Fibroblast of skin of right biceps (primary cell): ENCODE measurements at places on chromosomes 6 and 20.
A peak's percentile ranks its signal among the peaks of the same experiment; 100 is the strongest.

DNA sequence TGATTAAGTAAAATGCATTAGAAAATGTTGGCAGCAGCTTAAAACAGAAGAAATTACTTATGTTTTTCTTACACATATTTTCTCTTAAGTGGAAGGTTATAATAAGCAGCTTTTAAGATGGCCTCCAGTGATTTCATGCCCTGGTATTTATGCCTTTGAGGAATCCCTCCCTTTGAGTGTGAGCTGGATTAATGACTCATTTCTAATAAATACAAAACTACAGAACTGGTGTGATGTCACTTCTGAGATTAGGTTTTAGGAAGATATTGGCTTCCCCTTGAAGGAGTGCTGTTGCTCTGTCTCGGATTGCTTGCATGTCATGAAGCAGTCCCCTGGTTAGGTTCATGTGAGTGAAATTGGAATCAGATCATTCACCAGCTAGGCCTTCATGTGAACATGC lies 143.2 kb upstream of the EPHA7 start:
- DNase-seq = peak; percentile 25

GRCh38 chr20:3330046-3330741 lies 77.3 kb downstream of the DNAAF9 start:
- DNase-seq = no peak

DNA sequence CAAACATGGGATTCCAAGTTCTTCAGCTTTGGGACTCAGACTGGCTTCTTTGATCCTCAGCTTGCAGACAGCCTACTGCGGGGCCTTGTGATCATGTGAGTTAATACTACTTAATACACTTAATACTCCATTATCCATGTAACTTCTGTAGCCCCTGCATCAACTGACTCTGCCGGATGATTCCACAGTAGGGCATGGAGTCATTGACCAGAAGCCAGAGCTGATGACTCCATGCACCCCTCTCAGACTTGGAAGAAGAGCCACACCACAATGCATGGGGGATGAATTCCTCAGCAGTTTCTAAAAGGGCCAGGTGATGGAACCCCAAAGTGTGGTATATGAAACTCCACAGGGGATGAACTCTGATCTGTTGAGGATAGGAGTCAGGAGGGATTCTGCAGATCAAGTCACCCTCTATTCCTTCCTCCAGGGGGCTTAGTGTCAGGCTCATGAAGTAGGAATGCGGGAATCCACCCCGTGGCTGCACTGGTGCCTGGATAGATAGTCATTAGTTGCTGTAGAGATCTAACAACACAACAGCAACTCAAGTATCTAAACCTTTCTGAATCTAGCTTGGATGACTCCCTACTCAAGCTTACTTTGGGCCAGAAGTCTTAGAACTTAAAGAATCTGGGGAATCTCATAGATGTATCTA lies 70.2 kb downstream of the GPR6 start:
- peak; percentile 19 for DNase-seq

DNA sequence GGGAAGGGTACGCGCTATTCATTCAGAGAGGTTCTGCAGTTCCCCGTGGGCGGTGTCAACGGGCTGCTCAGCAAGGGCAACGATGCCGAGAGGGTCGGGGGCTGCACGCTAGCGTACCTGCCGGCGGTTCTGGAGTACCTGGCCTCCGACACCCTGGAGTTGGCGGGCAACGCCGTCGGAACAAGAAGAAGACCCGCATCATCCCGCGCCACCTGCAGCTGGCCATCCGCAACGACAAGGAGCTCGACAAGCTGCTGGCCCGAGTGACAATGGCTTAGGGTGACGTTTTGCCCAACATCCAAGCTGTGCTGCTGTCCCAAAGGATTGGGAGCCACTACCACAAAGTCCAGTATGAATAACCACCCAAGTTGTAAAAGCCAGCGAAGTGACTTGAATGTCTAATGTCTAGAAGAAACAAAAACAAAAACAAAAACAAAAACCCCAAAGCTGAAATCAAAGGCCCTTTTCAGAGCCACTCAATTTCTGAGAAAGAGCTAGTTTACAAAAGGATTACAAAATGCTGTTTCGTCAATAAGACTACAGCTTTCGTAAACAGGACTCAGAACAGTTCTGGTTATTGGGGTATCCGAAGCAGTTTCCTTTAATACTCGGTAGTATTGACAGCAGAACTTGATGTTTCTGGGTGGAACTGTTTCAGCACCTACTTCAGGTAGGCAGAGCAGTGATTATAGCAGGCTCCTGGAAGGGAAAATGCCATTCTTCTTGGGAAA lies 21.9 kb upstream of the SLC17A4 start:
- no peak for DNase-seq

- no peak for DNase-seq
Measured at GRCh38 chr6:51273228-51273961, 454.7 kb downstream of the TFAP2B start.

GRCh38 chr6:143784316-143784715 lies 58.8 kb upstream of the LTV1 start:
- no peak for DNase-seq

DNA sequence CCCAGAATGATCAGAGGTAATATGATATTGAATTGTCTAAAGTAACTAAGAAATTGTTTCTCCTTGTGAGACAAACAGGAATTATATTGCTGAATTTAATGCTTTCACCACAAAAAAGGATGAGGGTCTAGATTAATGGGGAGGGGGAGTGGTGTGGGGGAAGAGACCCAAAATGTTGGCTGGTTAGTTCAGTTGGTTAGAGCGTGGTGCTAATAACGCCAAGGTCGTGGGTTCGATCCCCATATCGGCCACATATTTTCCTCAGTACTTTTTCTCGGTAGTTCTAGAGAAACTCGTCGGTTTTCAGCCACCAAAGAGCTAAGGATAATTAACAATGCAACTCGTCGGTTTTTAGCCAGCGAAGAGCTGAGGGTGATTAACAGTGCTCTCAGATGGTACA lies 26.3 kb downstream of the PRSS16 start:
- DNase-seq = no peak

GRCh38 chr6:159134701-159135364 lies 34.4 kb upstream of the FNDC1 start:
- DNase-seq = peak; percentile 47

DNA sequence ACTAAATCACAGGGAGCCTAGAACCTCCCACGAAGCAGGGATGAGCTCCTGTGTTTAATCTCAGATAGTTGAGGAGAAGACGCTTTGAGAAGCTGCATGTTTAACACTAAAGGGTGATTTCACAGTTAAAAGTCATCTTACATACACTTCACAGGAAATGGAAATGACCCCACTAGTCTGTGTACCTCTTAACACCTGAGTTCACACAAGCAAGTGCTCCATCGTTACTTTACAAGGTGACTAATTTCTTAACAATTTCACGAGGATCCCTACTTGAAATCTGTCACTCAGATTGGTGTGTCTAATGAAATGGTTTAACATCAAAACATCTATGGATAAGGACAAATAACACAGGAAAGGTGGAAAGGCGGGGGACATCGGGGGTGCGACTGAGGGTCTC lies 93.8 kb upstream of the RPS6KA2 start:
- DNase-seq = no peak

DNA sequence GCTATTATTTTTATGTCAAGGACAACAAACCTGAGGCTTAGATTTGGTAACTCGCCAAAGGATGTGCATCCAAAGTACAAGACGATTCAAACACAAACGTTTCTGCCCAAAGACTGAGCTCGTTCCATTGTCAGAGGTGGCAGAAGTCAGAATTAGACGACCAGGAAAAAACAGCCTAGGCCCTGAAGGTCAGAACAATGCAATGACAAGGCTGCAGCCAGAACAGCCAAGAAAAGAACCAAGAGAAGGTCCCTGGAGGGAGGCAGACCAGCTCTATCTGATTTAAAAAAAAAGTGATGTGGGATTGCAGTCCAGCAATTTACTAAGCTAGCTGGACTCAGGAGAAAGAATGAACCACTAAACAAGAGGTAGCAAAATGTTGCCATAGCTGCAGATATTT lies 54.2 kb downstream of the NCOA7 start:
- DNase-seq = no peak

DNA sequence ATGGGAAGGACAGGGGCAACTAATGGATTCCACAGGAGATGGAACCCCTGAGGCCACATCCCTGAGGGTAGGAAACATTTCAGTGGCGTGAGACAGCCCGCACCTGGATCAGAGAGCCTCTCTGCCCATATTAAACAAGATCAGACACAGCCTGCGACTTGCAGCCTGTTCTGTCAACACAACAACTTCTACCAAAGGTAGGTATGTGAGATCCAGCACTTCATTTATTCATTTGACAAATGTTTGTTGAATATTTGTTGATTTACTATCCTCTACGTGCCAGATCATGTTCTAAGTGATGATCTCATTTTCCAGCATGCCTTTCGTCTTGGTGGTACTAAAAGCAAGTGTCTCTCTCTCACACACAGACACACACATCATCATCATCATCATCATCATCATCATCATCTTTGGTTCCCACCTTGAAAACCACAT lies 43.2 kb upstream of the NT5E start:
- peak; percentile 30 for DNase-seq

GRCh38 chr6:156057869-156058268 lies 602.2 kb upstream of the NOX3 start:
- DNase-seq = no peak

GRCh38 chr6:40569162-40569910 lies 17.8 kb downstream of the LRFN2 start:
- DNase-seq = no peak

GRCh38 chr6:44624936-44625573 lies 237.5 kb downstream of the CDC5L start:
- DNase-seq = no peak

DNA sequence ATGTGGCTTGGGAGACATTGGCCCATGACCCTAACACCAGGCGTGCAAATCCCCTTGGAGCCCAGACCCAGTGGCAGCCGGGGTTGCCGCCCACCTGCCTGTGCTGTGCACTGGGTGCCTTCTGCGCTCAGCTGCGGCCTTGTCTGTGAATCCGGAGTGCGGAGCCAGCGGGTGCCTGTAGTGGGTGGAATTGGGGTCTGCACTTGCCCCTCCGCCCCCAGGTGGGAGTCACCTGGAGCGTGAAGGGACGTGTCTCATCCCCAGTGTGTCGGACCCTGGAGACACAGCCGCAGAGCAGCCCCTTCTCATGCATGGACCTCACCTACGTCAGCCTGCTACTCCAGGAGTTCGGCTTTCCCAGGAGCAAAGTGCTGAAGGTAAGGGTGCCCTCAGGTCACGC lies 22.9 kb upstream of the PYGB start:
- no peak for DNase-seq

DNA sequence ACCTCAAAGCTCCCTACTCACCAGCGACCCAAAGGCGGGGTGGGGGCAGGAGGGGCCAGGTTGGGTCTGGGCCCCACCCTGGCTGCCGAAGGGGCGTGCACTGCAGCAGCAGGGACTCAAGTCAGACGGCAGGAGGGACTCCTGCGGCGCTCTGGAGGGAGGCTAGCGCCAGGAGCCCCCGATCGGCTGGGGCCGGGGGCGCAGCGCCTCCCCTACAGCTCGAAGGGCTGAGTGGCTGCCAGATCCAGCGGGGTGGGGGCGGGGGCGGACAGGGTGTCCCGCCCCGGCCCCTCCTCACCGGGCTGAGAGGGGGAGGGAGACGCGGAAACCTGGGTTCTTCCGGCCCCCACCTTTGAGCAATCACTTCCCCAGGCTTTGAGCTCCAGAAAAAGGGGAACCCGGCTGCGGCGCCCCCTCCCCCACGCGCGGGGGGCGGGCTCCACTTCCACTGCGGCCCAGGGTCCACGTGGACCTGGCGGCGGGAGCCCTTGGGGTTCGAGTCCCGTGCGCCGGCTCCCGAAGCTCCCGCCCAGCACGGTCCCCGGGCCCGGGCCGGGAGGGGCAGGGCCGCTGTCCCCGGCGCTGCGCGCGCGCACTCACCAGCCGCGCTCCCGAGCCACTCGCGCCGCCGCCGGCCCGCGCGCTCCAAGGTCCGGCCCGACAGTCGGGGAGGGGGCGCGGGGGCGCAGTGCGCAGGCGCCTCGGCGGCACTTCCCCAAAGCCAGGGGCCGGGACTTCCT lies at the start of gene RGS19:
TSS of gene RGS19 (minus strand) at position 246 of the 740 bp plus-strand sequence. CDS start 2,632 bp downstream, outside the sequence.
- DNase-seq = peak; percentile 72

- no peak for DNase-seq
Measured at GRCh38 chr20:43137160-43137559, 52.5 kb downstream of the PTPRT start.

GRCh38 chr6:168045141-168045691 lies 33.8 kb downstream of the FRMD1 start:
- no peak for DNase-seq

- no peak for DNase-seq
Measured at GRCh38 chr6:132179955-132180354, 221.3 kb downstream of the MOXD1 start.

DNA sequence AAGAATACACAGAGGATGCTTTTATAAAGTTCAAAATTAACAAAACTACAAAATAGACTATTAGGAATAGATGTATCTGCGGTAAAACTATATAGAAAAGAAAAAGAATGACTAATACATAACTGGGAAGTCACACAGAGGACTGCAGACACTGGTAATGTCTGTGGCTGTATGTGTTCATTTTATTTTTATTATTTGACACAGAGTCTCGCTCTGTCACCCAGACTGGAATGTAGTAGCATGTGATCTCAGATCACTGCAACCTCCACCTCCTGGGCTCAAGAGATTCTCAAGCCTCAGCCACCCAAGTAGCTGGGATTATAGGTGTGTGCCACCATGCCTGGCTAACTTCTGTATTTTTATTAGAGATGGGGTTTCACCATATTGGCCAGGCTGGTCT lies 38.9 kb downstream of the ESF1 start:
- no peak for DNase-seq

DNA sequence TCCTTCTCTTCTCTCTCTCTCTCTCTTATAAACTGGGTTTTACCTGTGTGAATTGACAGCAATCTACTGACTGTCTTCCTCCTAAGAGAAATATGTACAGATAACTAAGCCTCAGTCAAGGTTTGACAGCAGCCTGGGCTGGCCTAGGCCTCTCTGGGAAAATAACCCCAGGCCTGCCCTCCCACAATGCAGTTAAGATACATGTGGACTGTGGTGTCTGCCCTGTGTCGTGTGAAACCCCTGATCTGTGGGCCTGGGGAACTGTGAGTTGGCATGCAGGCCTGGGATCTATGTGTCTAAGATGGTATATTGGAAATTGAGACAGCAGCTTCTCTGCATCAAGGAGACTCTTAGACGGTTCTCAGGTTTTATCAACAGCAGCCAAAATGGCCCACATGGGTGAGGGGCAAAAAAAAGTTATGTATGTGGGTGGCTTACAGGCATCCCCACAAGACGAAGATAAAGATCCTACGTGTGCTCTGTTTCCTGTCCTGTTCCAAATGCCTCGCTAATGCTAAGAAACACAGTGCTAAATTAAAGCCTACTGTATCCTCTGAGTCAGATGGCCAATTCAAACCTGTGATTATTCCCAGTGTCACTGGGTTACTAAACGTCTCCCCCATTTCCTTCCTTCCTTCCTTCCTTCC lies 19.0 kb downstream of the LRFN2 start:
- DNase-seq = no peak

DNA sequence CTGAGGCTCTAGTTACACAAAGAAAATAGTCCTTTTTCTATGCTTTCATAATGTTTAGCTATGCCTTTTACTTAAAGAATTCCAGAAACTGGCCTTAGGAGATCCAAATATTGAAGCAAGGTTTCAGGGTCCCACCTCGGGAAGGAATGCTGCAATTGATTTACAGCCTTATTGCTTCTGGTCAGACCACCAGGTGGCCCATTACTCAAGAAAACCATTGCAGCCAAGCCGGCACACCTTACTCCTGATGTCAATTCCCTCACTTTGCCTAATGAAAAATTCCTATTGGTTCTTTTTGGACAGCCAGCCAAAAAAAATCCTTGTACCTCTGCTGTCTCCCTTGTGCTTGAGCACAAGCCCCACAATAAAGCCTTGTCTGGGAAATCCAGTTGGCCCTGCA lies 173.9 kb downstream of the LMBRD1 start:
- DNase-seq = no peak

GRCh38 chr20:45037050-45037449 lies 63.9 kb downstream of the KCNS1 start:
- DNase-seq = peak; percentile 69
